ENCODE measurements at places on chromosomes 4 and X.

GRCh38 chr4:54542540-54543041 is 115.2 kb upstream of the KIT start:
- no peak for DNase-seq

DNA sequence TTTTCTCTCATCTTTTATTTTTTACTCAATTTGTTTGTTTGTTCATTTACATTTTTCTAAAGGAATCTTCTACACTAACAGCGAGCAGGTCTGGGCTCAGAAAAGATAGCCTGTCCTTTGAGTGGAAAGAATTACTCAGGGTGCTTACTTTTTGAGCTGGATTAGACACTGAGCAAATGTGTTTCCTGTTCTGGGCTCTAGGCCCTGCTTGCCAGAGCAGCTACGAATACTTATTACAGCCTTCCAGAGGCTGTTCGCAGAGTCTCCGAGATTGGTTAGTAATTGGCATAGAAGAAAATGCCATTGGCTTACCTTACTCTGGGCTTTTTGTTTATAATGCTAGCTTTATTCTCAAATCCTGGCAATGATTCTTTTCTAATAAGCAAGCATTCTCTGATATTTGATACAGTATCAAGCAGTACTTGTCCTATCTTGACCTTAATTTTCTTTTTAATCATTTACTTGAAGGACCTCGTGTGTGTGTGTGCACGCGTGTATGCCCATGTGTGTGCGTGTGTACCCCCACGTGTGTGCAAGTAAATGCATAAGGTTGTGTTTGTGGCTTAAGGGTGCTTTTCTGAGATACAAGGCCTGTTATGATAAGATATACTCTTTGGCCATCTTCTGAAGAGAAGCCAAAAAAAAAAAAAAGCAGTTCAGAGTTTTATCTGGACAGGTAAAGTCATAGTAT is 76.2 kb upstream of the GRXCR1 start:
- no peak for DNase-seq

DNA sequence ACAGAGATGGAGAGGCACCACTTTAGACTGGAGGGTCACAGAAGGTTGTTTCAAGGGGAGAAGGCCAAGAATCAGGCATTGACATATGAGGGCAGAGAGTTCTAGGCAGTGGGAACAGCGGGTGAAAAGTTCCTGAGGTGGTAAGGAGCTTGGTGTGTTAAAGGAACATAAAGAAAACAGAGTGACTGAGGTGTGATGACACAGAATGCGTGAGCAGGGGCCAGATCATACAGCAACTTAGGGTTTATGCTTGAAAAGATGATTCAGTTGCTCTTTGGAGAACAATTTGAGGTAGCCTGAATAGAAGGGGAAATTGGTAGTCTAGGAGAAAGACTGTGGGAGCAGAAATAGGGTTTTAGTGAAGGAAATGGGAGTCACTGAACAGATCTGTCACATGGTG is 179.2 kb downstream of the AMELX start:
- no peak for DNase-seq

DNA sequence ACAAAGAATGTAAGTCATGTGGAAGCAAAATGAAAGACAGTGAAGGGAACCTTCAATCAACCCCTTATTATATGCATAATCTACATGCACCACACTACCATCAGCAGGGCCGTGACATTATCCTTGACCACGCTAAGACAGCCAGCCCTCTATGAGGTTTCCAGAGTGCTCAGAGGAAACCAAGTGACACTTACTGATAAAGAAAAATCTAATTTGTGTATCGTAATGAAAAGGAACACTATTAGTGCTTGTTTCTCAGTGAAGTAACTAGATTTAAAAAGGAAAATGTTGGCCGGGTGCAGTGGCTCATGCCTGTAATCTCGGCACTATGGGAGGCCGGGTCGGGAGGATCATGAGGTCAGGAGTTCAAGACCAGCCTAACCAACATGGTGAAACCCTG is 56.4 kb downstream of the ABCG2 start:
- no peak for DNase-seq

GRCh38 chr4:139453041-139453370 is 915 bp upstream of the RAB33B start:
- DNase-seq, result peak; percentile 47

- DNase-seq, result no peak
These were observed 66.9 kb upstream of the ARSJ start for GRCh38 chr4:114046331-114046730.

Data from activated T-cell treated with anti-CD3 and anti-CD28 coated beads for 4 hours (primary cell).